Activated CD4-positive, alpha-beta T cell treated with anti-CD3 and anti-CD28 coated beads for 36 hours (primary cell): ENCODE measurements at places on chromosomes 4 and X.

DNA sequence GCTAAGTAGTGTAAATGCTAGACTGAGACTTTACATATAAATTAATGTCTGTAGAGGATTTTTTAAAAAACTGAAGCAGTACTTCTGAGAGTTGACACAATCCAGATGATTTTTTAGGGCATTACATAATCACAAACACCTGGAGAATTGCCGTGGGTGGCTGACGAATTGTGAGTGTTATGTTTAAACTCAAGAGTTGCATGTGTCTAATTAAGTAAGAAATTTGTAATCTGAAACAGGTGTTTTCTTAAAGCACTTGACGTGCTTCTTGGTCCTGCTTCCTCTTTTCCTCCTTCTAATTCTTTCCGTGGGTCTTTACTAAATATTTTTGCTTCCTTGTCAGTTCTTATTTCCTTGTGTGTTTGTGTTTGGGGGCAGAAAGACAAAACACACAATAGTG, 27.8 kb downstream of the PIR start:
- DNase-seq, result peak; percentile 8

- DNase-seq, result no peak
Observed at GRCh38 chr4:150178161-150178560, 99.9 kb downstream of the DCLK2 start.

GRCh38 chr4:101349801-101350064, 2.4 kb upstream of the PPP3CA start:
- no peak for DNase-seq

GRCh38 chr4:16065066-16065465, 18.8 kb downstream of the PROM1 start:
- DNase-seq, result no peak

DNA sequence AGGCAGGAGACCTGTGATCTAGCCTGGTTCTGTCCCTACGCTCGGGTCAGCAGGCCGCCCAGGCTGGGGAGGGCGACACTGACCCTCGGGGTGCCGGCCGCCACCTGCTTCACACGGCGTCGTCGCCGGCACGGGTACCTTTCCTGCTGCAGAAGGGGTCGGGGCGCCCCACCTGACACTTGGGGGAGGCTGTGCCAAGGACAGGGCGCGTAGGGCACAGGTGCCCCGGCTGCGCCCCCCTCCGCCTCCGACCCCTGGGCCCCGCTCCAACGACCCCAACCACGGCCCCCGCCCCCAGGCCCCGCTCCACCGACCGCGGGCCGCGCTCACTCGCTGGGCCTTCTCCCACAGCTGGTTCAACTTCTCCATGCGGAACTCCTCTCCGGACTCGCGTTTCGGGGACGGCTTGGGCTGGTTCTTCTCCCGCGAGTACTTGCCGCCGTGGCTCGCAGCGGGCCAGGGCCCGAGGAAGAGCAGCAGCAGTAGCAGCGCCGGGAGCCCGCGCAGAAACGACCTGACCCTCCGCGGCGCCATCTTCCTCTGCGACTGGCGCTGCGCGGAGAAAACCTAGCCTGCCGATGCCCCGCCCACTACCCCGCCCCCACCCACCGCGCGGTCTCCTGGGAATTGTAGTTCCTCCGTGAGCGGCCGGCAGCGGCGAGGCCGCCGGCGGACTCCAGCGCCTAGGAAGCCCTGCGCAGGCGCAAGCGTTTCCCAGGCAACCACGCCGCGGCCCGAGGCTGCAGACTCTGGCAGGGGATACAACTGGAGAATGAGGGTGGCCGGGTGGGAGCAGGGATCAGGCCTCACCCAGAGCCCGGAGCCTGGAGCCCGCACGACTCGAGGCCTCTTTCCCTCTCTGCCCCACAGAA, at the start of gene LRPAP1:
LRPAP1 (minus strand) TSS at position 544 of the 872 bp plus-strand sequence; CDS start at position 534, 10 bp downstream.
- peak; percentile 92 for DNase-seq

DNA sequence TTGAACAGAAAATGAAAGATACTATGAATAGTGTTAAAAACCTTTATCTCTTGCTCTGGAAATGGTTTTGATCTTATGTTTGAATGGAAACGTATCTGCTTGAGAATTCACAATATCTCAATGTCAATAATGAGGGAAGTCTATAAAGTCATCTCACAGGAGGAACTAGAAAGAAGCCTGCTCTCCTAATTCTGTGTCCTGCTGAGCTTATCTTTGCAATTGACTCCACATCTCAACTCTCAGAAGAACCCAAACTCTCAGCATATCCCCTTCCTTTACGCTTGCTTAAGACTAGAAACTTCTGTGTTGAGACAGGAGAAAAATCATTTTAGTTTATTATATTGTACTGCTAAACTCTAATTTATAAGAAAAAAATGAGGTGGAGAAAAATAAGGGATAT, 8.3 kb upstream of the PF4V1 start:
- DNase-seq, result no peak

- DNase-seq, result no peak
Observed at GRCh38 chr4:25632135-25632534, 23.5 kb upstream of the SLC34A2 start.

GRCh38 chrX:31217084-31217483, 145.2 kb upstream of the FTHL17 start:
- no peak for DNase-seq
